ENCODE measurements at places on chromosomes 1 and 21. TPM values are rescaled to one million over a fixed set of nuclear protein-coding genes. Genes with fewer than 3 reads are reported as not detected.
A peak's percentile ranks its signal among the peaks of the same experiment; 100 is the strongest.

- DNase-seq, result no peak
- no peaks in the 10 kb centered on the region for H3K4me1 ChIP-seq
- H3K27ac ChIP-seq, result no peak overlapping the region
- no peaks in the 10 kb centered on the region for H3K36me3 ChIP-seq
These were observed 26.8 kb upstream of the MAP1LC3C start for GRCh38 chr1:242025681-242026080.

DNA sequence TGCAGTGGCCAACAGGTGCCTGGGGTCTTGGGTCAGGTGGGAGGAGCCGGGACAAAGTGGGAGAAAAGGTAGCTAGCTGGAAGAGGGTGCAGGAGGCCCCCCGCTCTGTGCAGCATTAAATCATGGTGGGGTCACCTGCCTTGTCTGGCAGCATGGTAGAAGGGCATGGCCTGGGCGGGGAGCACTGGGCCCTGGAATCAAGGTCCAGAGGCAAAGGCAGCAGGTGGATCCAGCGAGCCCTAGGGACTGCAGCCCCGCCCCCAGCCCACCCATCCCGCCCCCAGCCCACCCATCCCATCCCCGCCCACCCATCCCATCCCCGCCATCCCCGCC, 16.7 kb upstream of the TTLL10 start:
- no peak overlapping the region for H3K4me3 ChIP-seq
- no peaks in the 10 kb centered on the region for H3K27me3 ChIP-seq
- DNase-seq, result no peak
- H3K36me3 ChIP-seq, result no peaks in the 10 kb centered on the region
- peaks cover 14% of the 10 kb centered on the region for H3K4me1 ChIP-seq
- no peak overlapping the region for H3K27ac ChIP-seq

- peaks cover 2% of the 10 kb centered on the region for H3K27me3 ChIP-seq
- H3K4me3 ChIP-seq, result no peak overlapping the region
- no peak overlapping the region for H3K27ac ChIP-seq
- no peaks in the 10 kb centered on the region for H3K36me3 ChIP-seq
- no peak for DNase-seq
These were observed 119.0 kb downstream of the PDE4B start for GRCh38 chr1:65911679-65912078.

DNA sequence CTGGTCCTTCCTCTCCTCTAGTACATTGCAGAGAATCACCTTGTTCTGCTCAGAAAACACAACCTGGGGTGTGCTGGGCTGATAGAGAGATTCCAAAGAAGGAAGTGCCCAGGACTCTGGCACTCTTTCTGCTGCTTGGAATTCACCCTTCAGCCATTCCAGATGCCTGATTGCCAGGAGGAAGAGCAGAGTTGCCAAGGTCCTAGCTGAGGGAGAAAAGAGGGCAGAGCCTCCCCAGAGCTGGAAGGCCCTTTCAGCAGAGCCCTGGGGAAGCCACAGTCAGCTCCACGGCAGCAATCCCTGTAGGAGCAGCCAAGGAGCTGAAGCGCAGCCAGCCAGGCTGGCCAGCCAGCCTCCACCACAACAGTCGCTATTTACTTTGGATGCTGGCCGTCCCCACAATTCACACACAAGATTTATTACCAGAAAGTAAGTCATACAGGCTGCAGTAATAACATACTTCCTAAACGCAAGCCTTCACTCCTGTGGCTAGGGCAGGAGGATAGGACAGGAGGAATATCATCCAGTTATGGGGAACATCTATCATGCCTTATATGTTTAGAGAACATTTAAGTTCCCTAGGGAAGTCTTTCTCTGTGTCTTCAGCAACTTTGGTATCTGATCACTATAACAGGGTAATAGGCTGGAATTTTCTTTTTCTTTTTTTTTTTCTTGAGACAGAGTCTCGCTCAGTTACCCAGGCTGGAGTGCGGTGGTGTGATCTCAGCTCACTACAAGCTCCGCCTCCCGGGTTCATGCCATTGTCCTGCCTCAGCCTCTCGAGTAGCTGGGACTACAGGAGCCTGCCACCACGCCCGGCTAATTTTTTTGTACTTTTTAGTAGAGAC, 36.6 kb upstream of the SLC44A3 start:
- no peak for DNase-seq
- H3K4me3 ChIP-seq, result no peak overlapping the region
- H3K27ac ChIP-seq, result no peak overlapping the region
- no peaks in the 10 kb centered on the region for H3K36me3 ChIP-seq

GRCh38 chr1:166865926-166866325, 10.1 kb downstream of the TADA1 start:
- no peaks in the 10 kb centered on the region for H3K27me3 ChIP-seq
- no peak overlapping the region for H3K27ac ChIP-seq
- H3K4me1 ChIP-seq, result no peaks in the 10 kb centered on the region
- H3K4me3 ChIP-seq, result no peak overlapping the region
- DNase-seq, result no peak
- peaks cover 64% of the 10 kb centered on the region for H3K36me3 ChIP-seq

The FCRL3 gene
- total RNA-seq, result 24.8 TPM

- H3K27ac ChIP-seq, result no peak overlapping the region
- H3K4me3 ChIP-seq, result no peak overlapping the region
- H3K36me3 ChIP-seq, result no peaks in the 10 kb centered on the region
- DNase-seq, result no peak
- no peaks in the 10 kb centered on the region for H3K27me3 ChIP-seq
These were observed 18.2 kb downstream of the KIF1B start for GRCh38 chr1:10228528-10228927.

GRCh38 chr1:50705699-50706098, 254.4 kb downstream of the FAF1 start:
- no peak for DNase-seq
- no peak overlapping the region for H3K4me3 ChIP-seq
- H3K4me1 ChIP-seq, result no peaks in the 10 kb centered on the region
- H3K36me3 ChIP-seq, result no peaks in the 10 kb centered on the region
- H3K27ac ChIP-seq, result no peak overlapping the region

The COL24A1 gene
- 0.32 TPM for total RNA-seq

The NR1I3 gene
- total RNA-seq, result not detected

The SRP9 gene
- total RNA-seq, result 76.7 TPM

The CYP4Z1 gene
- not detected for total RNA-seq

The DNALI1 gene
- total RNA-seq, result 0.25 TPM

The MX2 gene
- 119 TPM for total RNA-seq

The MMP23B gene
- 4.1 TPM for total RNA-seq

- H3K36me3 ChIP-seq, result no peaks in the 10 kb centered on the region
- H3K27ac ChIP-seq, result no peak overlapping the region
- no peak overlapping the region for H3K4me3 ChIP-seq
- no peaks in the 10 kb centered on the region for H3K4me1 ChIP-seq
- DNase-seq, result no peak
These were observed 746.5 kb downstream of the USP25 start for GRCh38 chr21:16476056-16476825.

GRCh38 chr1:159581422-159581821, 6.2 kb upstream of the APCS start:
- H3K36me3 ChIP-seq, result no peaks in the 10 kb centered on the region
- no peak overlapping the region for H3K4me3 ChIP-seq
- H3K4me1 ChIP-seq, result no peaks in the 10 kb centered on the region
- no peaks in the 10 kb centered on the region for H3K27me3 ChIP-seq

- H3K27ac ChIP-seq, result no peak overlapping the region
- H3K27me3 ChIP-seq, result no peaks in the 10 kb centered on the region
- no peak for DNase-seq
These were observed 37.1 kb upstream of the CLSTN1 start for GRCh38 chr1:9860887-9861286.

DNA sequence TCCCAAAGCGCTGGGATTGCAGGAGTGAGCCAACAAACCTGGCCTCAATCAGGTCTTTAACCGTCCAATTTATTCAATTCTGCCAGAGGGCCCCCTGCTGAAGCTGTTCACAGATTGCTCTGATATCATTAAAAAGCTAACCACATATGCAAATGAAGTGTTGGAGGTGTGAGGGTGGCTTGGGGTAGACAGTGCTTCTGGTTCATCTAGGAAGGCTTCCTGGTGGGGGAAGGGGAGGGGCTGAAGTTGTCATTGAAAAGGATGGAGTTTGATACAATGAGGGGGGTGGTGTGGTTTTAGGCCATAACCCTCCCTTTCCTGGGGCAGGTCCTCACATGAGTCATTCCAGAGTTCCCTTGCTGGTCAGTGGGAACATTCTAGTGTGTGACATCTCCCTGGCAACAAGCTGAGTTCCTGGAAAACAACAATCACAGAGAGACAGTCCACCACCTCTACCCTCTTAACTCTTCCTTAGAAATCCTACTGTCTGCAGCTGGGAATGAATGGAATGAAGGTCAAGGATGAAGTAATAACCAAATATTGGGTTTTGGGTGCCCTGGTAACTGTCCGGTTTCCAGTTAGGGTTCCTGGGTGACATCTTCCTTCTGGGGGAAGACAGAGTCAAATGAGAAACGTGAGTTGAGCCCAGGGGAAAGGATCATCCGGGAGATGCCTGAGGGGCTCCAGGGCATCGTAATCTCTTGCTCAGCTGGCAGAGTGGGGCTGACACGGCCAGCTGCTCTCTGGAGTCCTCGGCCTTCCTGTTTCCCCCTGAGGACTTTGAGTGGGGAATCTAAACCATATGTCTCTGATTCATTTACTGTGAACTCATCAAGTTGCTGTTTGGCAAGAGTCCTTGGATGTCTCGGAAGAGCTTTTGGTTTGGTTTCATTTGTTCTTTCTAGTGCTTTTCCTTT, 32.2 kb downstream of the BATF3 start:
- H3K36me3 ChIP-seq, result no peaks in the 10 kb centered on the region
- no peak overlapping the region for H3K27ac ChIP-seq
- H3K27me3 ChIP-seq, result no peaks in the 10 kb centered on the region
- DNase-seq, result no peak

The RNF11 gene
- 66.5 TPM for total RNA-seq

The SUSD4 gene
- 2.8 TPM for total RNA-seq

- no peak for DNase-seq
- H3K27ac ChIP-seq, result peak overlapping the region; percentile 14
- no peak overlapping the region for H3K4me3 ChIP-seq
- peaks cover 74% of the 10 kb centered on the region for H3K36me3 ChIP-seq
These were observed 30.3 kb downstream of the YARS1 start for GRCh38 chr1:32786856-32787255.

GRCh38 chr1:216183007-216183406, 240.2 kb downstream of the USH2A start:
- DNase-seq, result no peak
- no peaks in the 10 kb centered on the region for H3K27me3 ChIP-seq
- no peaks in the 10 kb centered on the region for H3K4me1 ChIP-seq
- no peaks in the 10 kb centered on the region for H3K36me3 ChIP-seq

Measured in CD4-positive, CD25-positive, alpha-beta regulatory T cell (primary cell).